ENCODE measurements at places on chromosomes 2 and 18. TPM values are rescaled to one million over a fixed set of nuclear protein-coding genes. Genes with fewer than 3 reads are reported as not detected.

DNA sequence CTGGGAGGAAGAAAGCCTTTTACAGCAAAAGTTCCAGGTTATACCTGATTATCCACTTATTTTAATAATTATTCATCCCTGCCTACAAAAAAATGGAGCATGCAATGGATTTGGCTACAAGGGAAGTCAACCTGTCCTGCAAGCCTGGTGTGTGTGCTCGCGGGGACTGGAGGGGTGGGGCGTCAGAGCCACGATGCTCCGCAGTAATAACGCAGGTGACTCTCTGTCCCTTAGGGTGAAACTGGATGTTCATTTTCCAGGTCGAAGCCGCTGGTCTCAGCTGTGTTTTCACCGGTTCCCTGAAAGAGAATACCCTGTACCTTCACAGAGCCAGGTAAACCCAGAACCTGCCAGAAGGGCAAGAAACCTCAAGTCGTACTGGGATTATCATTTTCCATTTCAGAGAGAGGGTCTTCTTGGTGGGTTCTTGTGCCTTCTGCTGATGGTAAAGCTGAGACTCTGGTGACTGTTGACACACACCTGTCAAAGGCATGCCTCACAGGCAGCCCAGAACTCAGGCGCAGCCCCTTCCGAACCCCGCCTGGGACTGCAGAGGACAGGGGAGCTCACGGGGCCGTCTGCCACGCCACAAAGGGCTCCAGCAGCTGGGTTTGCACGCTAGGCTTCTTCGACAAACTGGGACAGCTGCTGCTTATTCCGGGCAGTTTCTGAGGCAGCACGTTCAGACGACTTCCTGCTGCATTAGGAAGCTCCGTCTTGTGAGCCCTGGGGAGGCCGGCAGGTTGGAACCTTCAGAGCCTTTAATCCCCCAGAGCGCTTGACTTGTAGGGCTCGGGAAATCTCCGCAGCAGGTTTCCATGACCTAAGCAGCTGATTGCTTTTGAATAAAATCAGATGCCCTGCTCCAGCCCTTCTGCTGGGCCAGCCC is 58.6 kb downstream of the KCNG2 start:
- peak; percentile 61 for DNase-seq

DNA sequence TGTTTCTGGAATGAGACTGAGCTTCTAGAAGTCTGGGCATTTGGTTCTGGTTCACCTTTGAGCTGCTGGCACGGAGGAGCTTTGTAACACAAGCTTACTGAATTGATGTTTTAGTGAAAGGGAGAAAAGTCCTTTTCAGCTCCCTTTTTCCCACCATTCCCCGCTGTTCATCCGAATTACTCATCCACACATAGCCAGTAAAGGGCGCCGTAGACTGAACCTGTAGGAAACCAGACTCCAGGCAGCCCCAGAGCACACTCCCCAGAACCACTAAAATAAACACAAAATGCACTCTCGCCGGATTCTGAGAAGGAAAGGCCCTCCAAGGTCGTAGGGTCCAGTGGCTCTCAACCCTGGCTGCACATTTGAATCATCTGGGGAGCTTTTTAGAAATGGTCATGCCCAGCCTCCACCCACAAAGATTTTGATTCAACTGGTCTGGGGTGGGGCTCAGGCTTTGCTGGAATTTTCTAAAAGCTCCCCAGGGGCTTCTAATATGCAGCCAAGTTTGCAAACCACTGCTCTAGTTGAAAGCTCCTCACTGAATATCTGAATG is 29.6 kb downstream of the TCF7L1 start:
- no peak for DNase-seq

Gene BOLL
- polyA plus RNA-seq: not detected

GRCh38 chr2:153866595-153866994 is 5.1 kb upstream of the GALNT13 start:
- no peak for DNase-seq

Gene CBLN2
- 2.2 TPM for polyA plus RNA-seq

- no peak for DNase-seq
These were observed 7.8 kb upstream of the GIGYF2 start for GRCh38 chr2:232689152-232689910.

DNA sequence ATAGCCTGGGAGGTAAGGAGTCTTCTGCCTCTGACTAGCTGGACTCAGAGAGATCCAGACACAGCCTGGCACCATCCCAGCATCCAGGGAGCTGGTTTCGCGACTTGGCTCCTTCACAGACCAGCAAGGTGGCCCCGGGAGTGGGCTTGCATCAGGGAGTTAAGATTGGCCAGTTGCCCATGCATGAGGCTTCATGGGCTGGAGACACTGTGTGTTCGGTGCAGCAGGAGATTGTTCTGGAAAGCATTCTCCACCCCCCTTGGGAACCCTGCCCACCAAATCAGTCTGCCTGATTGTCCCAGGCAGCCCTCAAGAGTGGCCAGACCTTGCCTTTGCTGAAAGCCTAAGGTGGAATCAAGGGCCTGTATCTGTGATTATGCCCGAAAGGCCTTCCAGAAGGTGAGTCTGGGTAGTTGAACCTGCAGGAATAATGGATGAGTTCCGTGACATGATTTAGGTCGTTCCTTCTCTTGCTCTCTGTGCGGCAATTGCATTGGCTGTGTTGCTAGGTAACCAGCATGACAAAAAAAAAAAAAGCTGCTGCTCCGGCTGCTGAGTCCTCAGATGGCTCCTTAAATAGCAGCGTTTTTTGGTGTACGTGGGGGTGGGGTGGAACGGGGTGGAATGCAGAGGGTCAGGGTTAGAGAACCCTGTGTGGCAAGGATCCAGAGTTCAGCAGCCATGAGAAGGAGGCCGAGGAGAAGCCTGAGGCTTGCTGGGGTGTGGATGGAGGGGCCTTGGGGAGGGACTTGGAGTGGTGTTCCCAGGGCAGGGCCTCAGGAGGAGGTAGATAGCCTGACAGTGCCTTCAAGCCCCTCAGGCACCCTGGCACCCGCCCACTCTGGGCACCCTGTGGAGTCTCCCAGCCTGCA is 93.0 kb upstream of the MCFD2 start:
- peak; percentile 94 for DNase-seq

- no peak for DNase-seq
These were observed 9.0 kb downstream of the UGP2 start for GRCh38 chr2:63850649-63851048.

Gene SLC4A3
- 5.2 TPM for polyA plus RNA-seq

DNA sequence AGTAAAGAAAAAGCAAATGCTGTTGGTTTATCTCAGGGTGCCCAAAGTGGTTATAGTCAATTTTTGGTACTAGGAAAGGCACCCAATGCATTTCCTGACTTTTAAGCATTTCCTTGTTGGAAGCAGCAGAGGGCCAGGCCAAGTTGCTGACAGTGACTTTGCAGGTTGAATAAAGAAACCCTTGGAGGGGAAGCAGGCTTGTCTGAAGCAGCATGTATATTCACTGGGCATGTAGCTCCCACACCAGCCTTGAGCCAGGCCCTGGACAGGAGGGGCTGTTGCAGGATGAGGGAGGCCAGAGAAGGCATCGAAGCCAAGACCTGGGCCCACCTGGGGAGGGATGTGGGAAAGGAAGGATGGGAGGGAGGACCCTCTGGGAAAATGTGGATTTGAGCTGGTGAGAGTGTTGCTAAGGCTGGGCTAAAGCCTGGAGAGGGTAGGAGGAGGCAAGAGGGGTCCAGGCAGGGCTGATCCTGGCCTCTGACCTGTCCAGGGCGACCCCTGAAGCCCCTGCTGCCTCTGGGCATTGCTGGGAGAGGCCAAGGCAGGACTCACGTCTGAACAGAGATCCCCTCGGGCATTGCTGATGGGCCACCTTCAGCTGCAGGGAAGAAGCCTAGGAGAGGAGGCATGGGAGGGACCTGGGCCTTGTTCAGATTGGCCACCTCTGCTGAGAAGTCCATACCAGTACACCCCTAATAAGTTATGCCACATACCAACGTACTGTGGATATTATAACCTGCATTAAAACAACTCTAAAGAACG is 79.6 kb downstream of the STPG4 start:
- DNase-seq: peak; percentile 72

Gene CNGA3
- polyA plus RNA-seq: not detected

GRCh38 chr2:26891-27290 is 19.4 kb downstream of the FAM110C start:
- no peak for DNase-seq

DNA sequence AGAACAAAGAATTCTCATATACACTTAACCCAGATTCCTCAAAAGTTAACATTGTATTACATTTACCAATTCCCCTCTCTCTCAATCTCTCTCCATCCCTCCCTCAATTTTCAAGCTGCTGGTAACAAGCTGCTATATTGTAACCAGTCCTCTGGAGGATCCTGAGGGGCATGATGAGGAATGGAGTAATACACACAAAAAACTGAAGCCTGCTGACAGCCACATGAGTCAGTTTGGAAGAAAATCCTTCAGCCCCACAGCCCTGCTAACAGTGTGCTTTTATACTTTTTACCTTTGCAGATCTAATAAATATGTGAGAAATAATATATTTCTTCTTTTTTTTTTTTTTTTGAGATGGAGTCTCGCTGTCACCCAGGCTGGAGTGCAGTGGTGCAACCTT is 165.7 kb upstream of the RAB12 start:
- DNase-seq: no peak

Gene SCYGR4
- not detected for polyA plus RNA-seq

- DNase-seq: peak; percentile 66
These were observed 1.1 kb downstream of the NPC1 start for GRCh38 chr18:23585007-23585871.

- no peak for DNase-seq
These were observed 103.1 kb downstream of the CCDC85A start for GRCh38 chr2:56286936-56287335.

- no peak for DNase-seq
These were observed 203.5 kb downstream of the CYP26B1 start for GRCh38 chr2:71944183-71944550.

- DNase-seq: no peak
These were observed 29.3 kb upstream of the CYP20A1 start for GRCh38 chr2:203209538-203209937.

DNA sequence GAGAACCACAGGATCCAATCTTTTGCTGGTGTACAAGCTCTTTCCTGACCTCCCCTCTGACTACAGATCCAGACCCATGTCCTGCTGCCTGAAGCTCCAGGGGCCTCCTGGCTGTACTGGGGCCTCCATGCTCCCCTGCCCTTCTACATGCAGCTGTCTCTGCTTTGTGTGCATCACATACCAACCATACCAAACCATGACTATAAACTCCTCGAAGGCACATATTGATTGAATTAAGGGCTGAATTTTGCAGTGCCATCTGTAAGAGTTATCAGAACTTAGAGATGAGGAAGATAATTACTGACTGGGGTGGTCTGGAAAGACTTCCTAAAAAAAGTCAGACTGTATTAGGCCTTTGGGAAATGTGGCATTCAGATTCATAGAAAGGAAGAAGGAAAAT is 139.9 kb upstream of the CXCR4 start:
- no peak for DNase-seq

GRCh38 chr18:7177116-7177744 is 53.7 kb upstream of the LRRC30 start:
- DNase-seq: peak; percentile 82

Gene OSR1
- 0.99 TPM for polyA plus RNA-seq

GRCh38 chr18:61203151-61203550 is 130.1 kb upstream of the CDH20 start:
- DNase-seq: no peak

DNA sequence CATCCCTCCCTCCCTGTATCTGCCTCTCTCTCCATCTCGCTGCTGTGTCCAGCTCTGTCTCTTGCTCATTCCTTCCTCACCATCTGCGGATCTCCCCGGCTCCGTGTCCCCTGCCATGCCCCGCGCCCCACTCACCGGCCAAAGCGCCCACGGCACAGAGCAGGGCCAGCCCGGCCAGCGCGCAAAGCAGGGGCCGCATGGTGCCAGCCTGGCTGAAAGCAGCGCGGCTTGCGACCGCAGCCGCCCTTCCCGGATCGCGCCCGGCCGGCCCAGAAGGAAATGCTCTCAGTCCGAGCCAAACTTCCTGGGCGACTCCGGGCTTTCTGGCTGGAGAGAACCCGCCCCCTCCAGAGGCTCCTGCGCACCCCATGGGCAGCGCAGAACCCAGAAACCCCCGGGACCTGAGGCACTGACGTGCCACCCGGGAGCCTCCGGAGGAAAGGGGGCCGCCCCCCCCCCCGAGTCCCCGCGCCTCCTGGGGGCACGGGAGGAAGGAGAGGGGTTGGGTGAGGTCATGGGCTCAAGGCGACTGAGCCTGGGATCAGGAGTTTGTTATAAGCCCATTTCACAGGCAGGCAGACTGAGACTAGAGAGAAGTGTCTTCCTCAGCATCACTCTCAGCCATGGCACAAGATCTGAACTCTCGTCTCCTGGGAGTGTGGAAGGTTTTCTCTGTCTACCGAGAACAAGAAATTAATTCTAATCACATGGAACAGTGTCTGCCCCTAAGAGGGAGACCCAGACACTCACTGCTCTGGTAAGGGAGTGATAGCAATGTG is 45.2 kb upstream of the RAB6C start:
- DNase-seq: no peak

DNA sequence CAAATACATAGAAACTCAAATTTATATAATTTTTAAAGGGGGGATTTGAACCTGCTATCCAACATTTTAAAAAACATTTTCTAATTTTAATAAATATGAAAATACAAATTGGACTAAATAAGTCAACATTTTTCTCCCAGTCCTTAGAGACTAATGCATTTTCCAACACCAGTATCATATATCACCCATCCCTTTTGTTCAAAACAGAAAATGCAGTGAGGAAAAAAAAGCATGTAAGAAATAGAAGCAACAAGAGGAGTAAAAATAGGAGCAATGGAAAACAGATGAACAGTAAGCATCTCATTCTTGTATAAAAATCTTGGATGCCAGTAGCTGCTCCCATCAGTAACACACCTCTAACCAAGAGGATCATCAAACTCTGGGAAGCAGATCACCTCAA is 25.5 kb downstream of the KLF7 start:
- no peak for DNase-seq

DNA sequence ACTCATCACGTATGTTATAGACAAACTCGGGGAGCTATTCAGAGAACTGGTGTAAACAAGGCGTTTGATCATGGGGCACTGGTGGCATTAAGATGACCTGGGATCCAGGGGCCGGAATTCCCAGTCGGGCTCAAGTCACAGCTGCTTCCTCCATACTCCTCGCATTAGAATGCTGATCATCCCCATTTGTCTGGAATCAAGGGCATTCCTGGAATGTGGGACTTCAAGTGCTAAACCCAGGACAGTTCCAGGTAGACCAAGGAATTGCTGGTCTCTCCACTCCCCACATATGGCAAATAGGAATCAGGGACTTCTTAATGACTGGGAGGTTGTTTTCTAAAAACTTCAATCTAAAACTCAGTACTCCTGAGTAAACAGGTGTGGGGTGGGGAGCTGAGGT is 355.7 kb upstream of the RAB6C start:
- DNase-seq: no peak

Gene DSG3
- not detected for polyA plus RNA-seq

Gene ACP1
- 122 TPM for polyA plus RNA-seq

Gene ALKAL2
- 8.0 TPM for polyA plus RNA-seq

DNA sequence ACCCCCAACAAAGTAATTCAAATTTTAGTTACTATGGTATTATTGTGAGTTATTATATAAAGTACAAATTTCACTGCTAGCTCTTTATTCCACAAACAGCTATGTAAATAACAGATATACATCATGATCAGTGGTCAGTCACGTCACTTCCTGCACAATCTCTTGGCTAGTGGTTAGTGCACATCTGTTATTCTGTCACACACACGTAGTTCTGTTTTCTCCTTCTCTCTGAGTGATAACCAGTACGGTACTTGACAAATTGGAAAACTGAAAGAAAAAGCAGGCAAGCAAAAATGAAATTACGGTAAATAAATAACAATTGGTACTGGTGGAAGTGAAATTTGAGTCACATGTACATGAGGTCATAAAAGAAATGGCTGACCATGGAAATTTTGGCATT is 728.7 kb downstream of the CCDC85A start:
- no peak for DNase-seq

Measured in kidney (tissue), 22 donors.